Motor neuron (in vitro differentiated cells): ENCODE measurements at places on chromosomes 13 and 19. TPM values are rescaled to one million over a fixed set of nuclear protein-coding genes. Genes with fewer than 3 reads are reported as not detected.

DNA sequence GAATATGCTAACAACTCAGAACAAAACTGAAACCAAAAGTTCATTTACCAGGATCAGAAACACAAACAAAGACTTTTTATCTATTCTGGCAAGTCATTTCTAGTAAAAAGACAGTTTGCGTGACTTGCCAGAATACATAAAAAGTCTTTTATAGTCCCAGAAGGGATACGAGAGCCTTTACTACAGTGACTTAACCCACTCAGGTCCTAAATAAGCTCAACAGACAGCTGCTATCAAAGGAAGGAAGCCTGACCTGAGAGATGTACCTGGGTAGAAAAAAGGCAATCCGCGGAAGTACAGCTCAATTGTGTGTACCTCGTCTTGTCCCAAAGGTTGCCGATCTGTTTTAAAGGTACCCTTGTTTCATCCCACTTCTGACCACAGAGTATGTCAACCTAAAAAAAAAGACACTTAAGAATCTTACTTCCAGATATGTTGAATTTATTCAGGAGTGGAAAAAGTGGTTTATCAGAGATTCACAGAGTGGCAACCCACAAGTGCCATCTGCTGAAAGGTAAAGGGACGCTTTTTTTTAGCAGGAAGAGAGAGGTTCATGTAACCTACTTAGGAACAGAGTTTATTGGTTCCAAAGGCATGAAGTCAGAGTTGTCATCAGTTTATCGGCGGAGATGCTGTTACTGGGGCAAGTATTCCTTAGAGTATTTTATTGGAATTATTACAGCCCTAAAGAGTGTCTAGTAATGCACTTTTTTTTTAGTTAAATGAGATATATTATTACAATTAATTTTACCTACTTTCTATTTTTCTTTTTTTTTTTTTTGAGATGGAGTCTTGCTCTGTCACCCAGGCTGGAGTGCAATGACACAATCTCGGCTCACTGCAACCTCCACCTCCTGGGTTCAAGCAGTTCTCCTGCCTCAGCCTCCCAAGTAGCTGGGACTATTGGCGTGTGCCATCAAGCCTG, 69.7 kb upstream of the C1QTNF9B start:
- no peak for ATAC-seq

- ATAC-seq, result no peak
These were observed 7.5 kb downstream of the ARL11 start for GRCh38 chr13:49635599-49636433.

Gene ENOX1
- total RNA-seq, result 14.8 and 21.3 TPM in 2 replicates

Gene SLAIN1
- 10.0 and 10.3 TPM in 2 replicates for total RNA-seq

GRCh38 chr19:50551034-50551714, 17.1 kb downstream of the LRRC4B start:
- no peak for ATAC-seq

- no peak for ATAC-seq
These were observed 619 bp upstream of the EXOC3L2 start for GRCh38 chr19:45245826-45246225.

DNA sequence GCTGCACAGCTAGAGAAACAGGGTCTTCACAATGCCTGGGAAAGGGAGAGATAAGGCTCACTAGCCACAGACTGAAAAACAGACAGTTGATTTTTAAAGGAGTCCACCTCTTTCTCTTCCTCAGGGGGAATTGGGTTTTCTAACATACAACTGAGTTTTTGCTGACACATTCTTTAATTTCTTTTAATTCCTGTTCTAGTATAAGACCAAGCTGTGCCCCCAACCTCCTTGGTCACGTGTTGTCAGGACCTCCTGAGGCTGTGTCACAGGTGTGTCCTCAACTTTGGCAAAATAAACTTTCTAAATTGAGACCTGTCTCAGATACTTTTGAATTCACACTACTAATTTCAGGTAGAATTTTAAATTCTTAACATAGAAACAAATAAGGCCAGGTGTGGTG, 12.1 kb upstream of the ZNF492 start:
- ATAC-seq, result no peak

GRCh38 chr19:17806945-17807344, 12.0 kb downstream of the B3GNT3 start:
- no peak for ATAC-seq

- no peak for ATAC-seq
These were observed 96.9 kb downstream of the COL4A1 start for GRCh38 chr13:110209950-110210603.

DNA sequence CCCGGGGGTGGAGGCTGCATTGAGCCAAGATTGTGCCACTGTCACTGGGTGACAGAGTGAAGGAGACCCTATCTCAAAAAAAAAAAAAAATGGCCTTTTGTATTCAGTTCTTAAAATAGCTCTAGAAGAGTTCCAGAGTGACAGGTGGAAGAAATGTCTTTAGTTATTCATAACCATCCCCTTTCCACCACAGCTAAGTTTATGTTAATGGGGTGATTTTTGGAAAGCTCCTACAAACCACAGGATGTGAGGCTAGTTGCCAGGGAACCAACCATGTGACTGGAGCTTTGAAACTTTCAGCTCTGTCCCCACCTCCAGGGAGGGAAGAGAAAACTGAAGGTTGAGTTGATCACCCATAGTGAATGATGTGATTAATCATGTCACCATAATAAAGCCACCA, 6.9 kb downstream of the ZNF490 start:
- peak; percentile 94 for ATAC-seq

DNA sequence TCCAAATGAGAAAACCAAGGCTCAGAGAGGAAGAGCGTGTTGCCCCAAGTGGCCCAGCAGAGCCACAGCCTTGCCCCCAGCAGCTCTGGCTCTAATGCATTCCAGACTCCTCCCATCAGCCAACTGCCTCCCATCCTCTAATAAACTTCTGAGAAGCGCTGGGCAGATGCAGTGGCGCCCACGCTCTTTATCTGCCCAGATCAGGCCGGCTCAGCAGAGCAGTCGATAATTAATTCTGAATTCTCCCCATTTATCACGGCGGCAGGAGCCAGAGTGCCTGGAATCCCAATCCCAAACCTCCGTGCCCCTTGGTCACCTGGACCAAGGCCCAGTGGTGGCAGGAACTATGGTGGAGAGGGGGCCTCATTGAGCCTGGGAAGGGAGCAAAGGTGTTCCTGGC, 13.9 kb downstream of the TINCR start:
- peak; percentile 58 for ATAC-seq

DNA sequence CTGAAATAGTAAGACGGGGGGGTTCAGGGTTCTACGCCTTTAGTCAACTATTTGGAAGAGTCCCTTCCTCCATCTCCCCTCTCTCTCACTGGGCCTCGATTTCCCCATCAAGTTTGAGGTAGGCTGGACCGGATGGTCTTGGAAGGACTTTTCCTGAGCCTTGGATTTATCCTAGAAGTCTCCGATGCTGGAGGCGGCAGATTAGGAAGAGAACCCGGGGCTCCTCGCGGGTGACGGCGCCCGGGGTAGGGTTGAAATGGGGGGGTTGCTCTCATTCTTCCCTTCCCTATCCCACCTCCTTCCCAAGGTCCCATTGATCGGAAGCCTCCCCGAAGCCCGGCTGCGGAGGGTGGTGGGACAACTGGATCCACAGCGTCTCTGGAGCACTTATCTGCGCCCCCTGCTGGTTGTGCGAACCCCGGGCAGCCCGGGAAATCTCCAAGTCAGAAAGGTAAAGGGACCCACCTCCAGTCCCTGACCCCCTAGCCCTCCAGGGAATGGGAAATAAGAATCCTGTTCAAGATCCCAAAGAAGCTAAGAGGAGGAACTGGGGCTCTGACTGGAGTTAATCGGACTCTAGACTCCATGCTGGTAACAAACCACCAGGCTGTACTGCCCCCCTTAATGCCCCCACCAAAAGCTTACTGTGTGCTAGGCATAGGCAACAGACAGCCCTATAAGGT, 781 bp downstream of the QPCTL start:
- ATAC-seq, result no peak

- no peak for ATAC-seq
These were observed 3.5 kb upstream of the ATF5 start for GRCh38 chr19:49925486-49925885.

Gene PTGER1
- not detected in 2 replicates for total RNA-seq

Gene TMEM255B
- total RNA-seq, result 0.78 and 1.8 TPM in 2 replicates

Gene MCEMP1
- 0.39 TPM in 1 of 2 replicates, not detected in the other for total RNA-seq

Gene BORCS8
- total RNA-seq, result 19.7 and 23.2 TPM in 2 replicates

GRCh38 chr13:110616103-110617101, 1.1 kb downstream of the NAXD start:
- no peak for ATAC-seq

- no peak for ATAC-seq
These were observed 46.0 kb downstream of the MICU2 start for GRCh38 chr13:21557995-21558394.

DNA sequence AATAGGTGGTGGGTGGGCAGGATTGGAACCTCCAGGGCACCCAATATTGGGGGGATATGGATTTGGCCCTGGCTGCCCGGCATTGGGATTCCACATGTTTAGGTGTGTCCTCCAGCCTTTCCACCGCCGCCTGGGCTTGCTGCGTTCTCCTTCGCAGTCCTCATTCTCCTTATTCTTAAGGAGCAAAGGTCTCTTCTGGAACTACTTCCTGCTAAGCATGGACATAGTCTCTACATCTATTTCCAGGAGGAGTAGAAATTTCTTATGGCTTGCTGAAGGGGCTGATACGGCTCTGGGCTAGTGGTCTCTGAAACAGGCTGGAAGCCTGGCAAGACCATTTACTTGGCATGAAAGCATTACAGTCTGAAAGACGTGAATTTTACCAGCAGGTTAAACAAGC, 9.2 kb upstream of the FCGBP start:
- ATAC-seq, result no peak

DNA sequence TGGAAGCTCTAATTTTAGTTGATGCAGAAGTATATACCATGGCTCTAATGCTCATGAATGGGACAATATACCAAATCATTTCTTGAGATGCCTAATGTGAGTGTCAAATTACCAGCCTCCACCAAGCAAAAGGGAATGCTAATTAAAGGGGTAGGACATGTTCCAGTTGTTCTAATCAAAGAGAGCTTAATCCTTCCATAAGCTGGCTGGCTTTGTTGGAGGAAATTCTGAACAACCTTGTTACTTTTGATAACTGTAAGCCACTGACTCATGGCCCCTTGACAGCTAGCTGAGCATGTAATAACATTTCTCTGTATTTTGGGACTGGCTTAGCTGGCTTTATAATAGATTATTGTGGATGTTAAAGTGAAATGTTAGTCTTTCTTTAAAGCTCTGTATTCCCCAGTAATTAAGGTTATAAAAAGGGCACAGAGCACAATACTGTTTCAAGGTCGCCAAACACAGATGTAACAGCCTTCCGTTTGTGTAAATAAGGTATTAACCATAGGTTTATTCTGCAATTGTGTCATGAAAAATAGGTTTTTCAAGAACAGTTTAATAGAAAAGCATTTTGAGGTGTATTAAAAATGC, 1194.0 kb downstream of the PCDH9 start:
- ATAC-seq, result no peak

DNA sequence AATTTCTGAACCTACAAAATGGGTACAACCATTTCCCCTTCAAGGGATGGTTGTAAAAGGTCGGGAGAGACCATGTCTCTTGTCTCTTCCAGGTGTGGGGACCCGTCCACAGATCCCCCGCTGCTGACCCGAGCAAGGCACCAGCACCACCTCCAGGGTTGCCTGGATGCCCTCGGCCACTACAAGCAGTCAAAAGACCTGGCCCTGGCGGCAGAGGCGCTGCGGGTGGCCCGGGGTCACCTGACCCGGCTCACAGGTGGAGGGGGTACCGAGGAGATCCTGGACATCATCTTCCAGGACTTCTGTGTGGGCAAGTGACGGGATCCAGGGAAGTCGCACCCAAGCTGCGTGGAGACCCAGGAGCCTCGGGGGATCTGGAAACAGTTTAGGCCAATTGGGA, 4.0 kb downstream of the GTPBP3 start:
- ATAC-seq, result no peak

Gene RDH8
- not detected in 2 replicates for total RNA-seq

Gene IFNL3
- total RNA-seq, result not detected in 2 replicates

- no peak for ATAC-seq
These were observed 5.6 kb downstream of the PPP1R15A start for GRCh38 chr19:48877855-48878195.

Gene IL4I1
- total RNA-seq, result 0.06 and 0.27 TPM in 2 replicates

- ATAC-seq, result no peak
These were observed 2.1 kb upstream of the PDCD2L start for GRCh38 chr19:34402074-34402600.

DNA sequence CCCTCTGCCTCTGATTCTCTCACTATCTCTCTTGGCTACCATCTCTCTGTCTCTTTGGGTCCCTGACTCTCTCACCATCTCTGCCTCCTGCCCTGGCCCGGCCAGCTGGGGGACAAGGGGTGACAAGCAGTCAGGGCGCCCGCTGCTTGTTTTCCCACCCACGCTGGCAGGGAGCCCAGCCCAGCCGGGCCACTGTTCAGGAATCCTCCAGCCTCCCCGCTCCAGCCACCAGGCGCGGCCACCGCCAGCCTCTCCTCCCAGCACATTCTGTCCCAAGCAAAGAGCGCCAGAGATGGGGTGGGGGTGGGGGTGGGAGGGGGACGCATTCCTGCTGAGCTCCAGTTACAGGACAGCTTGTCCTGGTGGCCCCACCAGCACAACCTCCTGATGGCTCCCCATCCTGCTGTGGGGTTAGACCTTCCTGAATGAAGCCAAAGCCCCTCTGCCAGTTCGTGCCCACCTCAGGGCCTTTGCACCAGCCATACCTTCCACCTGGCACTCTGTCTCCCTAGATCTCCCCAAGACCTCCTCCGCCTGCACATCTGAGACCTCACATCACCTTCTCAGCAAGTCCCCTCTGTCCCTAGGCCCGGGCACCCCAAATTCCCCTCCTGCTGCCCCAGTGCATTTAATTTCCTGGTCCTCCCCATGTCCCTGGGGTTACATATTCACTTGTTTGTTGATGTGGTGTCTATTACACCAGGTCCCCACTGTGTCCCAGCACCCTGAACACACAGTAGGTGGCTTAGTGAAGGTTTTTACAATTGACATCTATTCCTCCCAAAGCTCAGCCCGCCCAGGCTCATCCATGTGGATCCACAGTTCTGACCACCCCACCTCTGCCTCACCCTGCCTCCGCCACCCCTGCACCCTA, 12.5 kb downstream of the ARRDC2 start:
- peak; percentile 9 for ATAC-seq

Gene IGFL2
- 0.16 TPM in 1 of 2 replicates, not detected in the other for total RNA-seq

DNA sequence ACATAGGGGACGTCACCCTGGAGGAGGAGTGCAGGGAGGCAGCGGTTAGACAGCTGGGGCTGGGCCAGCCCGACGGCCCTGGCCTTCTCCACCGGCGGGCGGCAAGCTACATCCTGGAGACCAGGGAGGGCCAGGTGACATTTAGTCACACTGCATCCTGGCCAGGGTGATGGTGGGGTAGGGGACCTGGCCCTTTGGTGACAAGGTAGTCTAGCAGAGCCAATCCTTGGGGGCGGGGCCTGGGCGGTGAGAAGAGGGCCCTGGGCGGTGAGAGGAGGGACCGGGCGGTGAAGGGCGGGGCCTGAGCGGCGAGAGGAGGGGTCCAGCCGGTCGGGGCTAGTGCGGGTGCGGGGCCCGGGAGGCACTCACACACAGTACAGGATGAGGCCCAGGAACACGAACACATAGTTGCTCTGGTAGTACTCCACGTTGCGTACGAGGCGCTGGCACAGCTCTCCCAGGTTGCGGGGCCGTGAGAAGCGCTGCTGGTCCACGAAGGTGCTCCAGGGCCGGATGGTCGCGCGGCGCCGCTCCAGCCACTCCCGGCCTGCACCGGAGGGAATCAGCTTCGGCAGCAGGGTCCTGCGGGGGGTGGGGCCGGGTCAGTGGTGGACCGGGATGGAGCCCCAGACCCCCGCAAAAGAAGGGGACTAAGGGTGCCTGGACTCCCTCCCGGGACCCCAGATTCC, 610 bp downstream of the RABAC1 start:
- peak; percentile 77 for ATAC-seq
